ENCODE measurements at places on chromosomes 7 and 10.

DNA sequence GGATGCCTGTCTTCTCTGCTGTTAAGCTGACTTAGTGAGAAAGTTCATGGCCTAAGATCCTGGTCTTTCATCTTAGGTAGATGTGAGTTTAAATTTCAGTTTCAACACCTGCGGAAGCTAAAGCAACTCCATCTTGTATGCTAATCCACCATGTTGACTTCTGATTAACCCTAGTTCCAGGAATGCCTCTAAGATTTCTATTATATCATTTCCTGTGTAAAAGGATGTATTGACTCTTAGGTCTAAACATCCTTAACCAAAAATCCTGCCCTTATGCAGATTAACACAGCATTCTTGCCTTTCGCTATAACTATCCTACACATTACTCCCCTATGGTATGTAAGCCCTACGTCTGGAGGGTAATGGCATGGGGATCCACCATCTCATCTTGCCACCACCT is 94.4 kb upstream of the CCDC6 start:
- no peak for DNase-seq

DNA sequence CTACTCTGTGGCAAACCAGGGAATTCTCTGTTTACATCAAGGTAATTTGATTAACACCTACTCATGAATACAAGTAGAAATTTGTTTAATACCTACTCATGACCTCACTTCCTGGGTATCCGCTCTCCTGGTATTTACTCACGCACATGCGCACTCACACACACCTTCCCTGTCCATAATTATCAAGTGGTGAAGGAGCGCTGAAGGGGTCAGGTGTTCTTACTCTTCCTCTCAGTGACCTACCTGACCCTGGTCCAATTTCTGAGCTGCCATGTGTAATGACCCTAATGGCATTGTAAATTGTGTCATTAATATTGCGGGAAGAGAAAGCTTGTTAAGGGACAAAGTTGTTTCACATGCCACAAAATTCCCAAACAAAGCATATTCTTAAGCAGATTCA is 41.3 kb upstream of the TRIL start:
- DNase-seq = no peak

DNA sequence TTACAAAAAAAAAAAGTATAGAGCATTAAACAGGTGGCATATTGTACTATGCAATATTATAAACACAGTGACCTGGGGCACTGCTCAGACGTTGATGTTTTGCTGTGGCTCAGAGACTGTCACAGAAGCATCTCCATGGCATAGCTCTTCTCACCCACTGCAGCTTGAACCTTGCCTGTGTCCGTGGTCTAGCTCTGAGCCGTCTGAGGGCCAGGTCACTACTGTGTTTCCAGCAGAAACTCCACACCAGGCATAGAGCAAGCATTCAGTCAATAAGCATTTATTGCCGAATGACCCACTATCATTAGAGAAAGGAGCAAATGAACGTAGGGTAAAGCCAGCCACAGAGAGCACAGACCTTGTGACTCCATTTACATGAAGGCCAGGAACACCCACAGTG is 443.2 kb upstream of the FOXK1 start:
- no peak for DNase-seq

GRCh38 chr10:3056280-3057037 is 10.9 kb upstream of the PFKP start:
- DNase-seq = no peak

DNA sequence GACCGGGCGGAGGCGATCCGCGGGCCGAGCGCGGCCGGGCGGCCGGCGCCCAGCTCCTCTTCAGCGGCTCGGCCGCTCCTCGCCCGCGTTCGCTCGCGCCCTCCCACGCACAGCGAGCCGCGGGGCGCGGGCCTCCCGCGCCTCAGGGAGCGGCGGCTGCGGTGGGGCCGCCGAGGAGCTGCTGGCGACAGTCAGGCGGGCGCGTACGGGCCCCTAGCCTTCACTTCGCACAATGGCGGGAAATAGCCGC is at the start of gene MCMBP:
Gene MCMBP, minus strand, starts transcription at position 234 of the 250 bp plus-strand sequence. CDS start 259 bp downstream, outside the sequence.
- no peak for DNase-seq

GRCh38 chr10:3365630-3366029 is 193.0 kb upstream of the PITRM1 start:
- DNase-seq = no peak

GRCh38 chr10:79436850-79437103 is 8.6 kb downstream of the ZCCHC24 start:
- no peak for DNase-seq

- DNase-seq = no peak
Measured at GRCh38 chr7:15967551-15967950, 281.1 kb upstream of the MEOX2 start.

- DNase-seq = no peak
Measured at GRCh38 chr10:74875966-74876365, 49.6 kb downstream of the KAT6B start.

- no peak for DNase-seq
Measured at GRCh38 chr10:124605856-124606812, 138.0 kb downstream of the FAM53B start.

GRCh38 chr7:1663223-1663622 is 6.9 kb upstream of the ELFN1 start:
- DNase-seq = no peak

GRCh38 chr7:41436139-41436538 is 266.8 kb downstream of the INHBA start:
- no peak for DNase-seq

- DNase-seq = no peak
Measured at GRCh38 chr7:150365194-150365593, 3.4 kb upstream of the REPIN1 start.

GRCh38 chr7:2151237-2151636 is 81.5 kb downstream of the MAD1L1 start:
- peak; percentile 44 for DNase-seq

- no peak for DNase-seq
Measured at GRCh38 chr10:85446827-85447226, 919.8 kb downstream of the GRID1 start.

GRCh38 chr7:66790725-66791124 is 50.2 kb downstream of the RABGEF1 start:
- no peak for DNase-seq

DNA sequence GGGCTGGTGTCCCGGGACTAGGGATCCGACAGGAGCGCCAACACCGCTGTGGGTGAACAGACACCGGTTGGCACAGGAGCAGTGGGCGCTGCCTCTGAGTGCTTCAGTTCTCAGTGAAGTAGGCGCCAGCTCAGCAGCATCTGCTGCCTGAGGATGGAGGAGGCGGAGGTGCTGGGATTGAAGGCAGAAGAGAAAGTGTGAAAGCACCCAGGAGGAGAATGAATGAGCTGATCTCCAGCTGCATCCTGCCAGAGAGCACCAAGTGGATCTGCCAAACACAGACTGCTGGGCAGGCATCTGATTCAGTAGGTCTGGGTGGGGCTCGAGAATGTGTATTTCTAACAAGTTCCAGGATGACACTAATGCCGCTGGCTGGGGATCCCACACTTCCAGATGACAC is 74.5 kb downstream of the LANCL2 start:
- peak; percentile 48 for DNase-seq

GRCh38 chr7:104486931-104487330 is 158.5 kb downstream of the LHFPL3 start:
- no peak for DNase-seq

DNA sequence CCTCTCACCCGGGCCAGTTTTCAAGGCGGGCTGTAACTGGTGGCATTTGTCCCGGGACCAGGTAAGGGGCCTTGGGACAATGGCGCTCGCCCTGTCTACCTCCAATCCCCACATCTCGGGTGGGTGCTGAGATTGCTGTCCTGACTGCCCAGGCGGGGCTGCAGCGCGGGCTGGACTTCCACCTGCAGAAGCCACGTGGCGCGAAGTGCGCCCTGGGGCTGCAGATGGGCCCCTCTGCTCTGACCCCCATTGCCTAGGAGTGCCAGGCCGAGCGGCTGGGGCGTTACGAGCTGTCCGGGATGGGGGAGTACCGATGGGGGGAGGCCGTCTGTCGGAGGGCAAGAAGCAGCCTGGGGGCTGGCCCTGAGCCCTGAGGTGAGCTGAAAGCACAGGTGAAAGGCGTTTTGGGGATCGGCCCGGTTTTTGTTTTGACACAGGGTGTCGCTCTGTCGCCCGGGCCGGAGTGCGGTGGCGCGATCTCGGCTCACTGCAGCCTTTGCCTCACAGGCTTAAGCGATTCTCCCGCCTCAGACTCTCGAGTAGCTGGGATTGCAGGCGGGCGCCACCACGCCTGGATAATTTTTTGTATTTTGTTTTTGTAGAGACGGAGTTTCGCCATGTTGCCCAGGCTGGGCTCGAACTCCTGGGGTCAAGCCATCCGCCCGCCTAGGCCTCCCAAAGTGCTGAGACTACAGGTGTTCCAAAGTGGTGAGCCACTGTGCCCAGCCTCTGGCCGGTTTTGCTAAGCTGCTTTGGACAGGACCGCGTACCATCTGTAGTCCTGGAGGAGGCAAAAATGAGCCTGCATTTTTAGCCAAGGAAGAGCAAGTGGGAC is at the start of gene SFXN2:
Gene SFXN2, plus strand, starts transcription at position 16 of the 835 bp plus-strand sequence. CDS start 12,001 bp downstream, outside the sequence.
- DNase-seq = no peak
